Stimulated activated CD8-positive, alpha-beta memory T cell treated with anti-CD3 and anti-CD28 coated beads, Interleukin-15, amount 100 ng/mL, for 4 hours (primary cell): ENCODE measurements at places on chromosomes 2 and 18.

DNA sequence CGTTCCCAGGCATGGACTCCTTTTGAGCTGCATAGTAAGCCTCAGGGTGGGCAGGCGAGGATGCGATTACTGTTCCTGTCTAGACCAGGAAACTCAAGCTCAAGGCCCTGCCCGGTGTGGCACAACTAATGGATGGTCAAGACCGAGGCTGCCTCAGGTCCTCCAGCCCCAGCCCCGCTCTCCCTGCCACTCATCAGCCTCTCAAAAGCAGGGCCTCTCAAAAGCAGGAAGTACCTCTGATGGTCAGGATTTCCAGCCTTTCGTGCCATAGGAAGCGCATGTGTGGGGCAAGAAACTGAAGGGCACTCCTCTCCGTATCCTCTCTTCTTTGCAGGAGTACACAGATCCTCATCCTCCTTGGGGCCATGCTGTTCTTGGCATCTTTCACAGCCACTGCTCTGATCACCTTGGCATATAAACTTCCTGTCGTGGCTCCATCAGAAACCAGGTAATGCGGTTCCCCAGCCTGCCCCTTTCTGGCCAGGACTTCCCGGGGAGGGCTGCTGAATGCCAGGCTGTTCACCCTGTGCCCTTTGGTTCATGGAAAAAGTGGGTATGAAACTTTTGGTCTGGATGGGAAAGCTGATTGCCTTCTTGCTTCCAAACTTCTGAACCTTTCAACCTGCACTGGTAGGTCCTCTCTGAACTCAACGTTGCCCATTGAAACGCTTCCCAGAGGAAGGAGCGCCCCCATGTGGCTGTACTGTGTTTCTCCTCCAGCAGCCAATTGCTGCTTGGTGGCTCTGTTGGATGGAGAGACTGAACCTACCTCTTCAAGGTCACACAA lies 82.8 kb upstream of the SEC11C start:
- DNase-seq = no peak

- DNase-seq = no peak
Measured at GRCh38 chr2:4979111-4979510, 713.1 kb upstream of the SOX11 start.

DNA sequence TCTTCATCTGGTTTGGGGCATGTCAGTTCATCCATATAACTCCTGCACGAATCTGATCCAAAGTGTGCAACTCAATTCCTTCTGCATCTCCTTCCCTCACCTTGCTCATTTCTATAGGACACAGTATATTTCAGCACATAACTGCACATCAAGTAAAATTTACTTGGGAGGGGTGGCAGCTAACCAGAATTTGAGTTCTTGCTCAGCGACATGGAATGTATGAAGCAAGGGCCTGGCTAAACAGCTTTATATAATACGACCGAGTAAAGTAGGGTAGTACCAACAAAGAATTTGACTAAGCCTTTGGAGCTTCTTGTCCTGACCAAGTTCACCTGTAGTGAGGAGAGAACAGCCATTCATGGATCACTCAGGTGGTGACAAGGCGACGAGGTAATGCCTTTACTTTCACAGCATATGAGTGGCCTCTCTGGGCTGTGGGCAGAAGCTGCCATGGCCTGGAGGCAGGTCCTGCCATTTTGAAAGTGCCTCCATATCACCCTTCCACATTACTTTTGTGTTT lies 570.2 kb upstream of the TNP1 start:
- no peak for DNase-seq

- no peak for DNase-seq
Measured at GRCh38 chr2:182941919-182942318, 75.5 kb upstream of the FRZB start.

DNA sequence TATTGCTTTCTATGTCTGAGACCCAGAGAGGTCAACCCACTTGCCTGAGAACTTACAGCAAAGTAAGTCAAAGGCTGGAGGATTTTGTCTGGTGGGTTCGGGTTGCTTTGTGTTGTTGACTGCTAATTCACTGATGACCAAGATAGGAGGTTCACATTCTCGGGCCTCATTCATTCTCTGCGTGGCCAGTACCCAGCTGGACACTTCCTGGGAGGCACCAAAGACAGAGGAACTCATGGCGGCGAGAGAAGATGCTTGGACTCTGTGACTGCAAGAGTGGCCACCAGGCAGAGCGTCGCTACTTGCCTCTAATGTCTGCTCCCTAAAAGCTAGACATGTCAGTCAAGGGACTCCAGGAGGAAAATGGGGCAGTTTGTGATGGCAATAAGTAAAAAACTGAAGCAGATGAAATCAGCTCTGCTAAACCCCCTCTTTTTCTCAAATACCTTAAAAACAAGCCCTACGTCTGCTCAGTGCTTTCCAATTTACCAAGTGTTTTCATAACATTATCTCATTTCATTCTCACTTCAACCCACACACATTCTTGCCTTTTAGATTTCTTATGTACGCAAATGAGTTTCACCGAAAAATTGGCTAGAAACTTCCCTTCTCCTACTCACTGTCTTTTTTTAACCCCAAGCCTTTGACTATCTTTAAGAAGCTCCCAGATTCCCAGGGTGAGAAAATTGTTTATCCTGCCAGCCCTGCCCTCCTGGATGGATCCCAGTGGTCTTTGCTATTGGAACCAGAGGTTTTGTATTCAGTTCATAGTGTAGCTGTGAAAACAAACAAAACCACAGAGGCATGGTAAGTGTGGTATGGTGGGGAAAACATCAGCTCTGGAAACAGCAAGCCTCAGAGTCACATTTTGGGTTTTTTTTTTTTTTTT lies 4.9 kb upstream of the LBH start:
- no peak for DNase-seq
